ENCODE measurements at places on chromosomes 3 and 15. TPM values are rescaled to one million over a fixed set of nuclear protein-coding genes. Genes with fewer than 3 reads are reported as not detected.

The UCN2 gene
- not detected for total RNA-seq

The CFAP92 gene
- not detected for total RNA-seq

The CFAP100 gene
- not detected for total RNA-seq

The PAQR5 gene
- total RNA-seq, result 80.0 TPM

The IL16 gene
- total RNA-seq, result 17.0 TPM

The PDCD6IP gene
- 348 TPM for total RNA-seq

The C2CD4B gene
- 29.9 TPM for total RNA-seq

The CASR gene
- 1.4 TPM for total RNA-seq

The PTPN23 gene
- total RNA-seq, result 26.9 TPM

The ZWILCH gene
- 1.9 TPM for total RNA-seq

The SLC35G2 gene
- total RNA-seq, result 2.1 TPM

The MITF gene
- total RNA-seq, result 14.1 TPM

The CCDC39 gene
- not detected for total RNA-seq

The FOXB1 gene
- not detected for total RNA-seq

The LYZL4 gene
- not detected for total RNA-seq

The NOX5 gene
- total RNA-seq, result 0.27 TPM

The ERICH6 gene
- not detected for total RNA-seq

The LSMEM2 gene
- not detected for total RNA-seq

The KLHL40 gene
- not detected for total RNA-seq

The CFAP44 gene
- total RNA-seq, result 11.7 TPM

The RAB7A gene
- 121 TPM for total RNA-seq

The ZPLD1 gene
- not detected for total RNA-seq

The GOLGA8M gene
- not detected for total RNA-seq

The ISG20 gene
- total RNA-seq, result 38.2 TPM

The SI gene
- 1.6 TPM for total RNA-seq

The TRIM42 gene
- not detected for total RNA-seq

The GOLGA6D gene
- total RNA-seq, result not detected

The GRIP2 gene
- 0.27 TPM for total RNA-seq

The OSBPL10 gene
- 10.6 TPM for total RNA-seq

The DENND6A gene
- total RNA-seq, result 29.7 TPM

The HIGD2B gene
- total RNA-seq, result not detected

The RHCG gene
- not detected for total RNA-seq

The CHRD gene
- 7.0 TPM for total RNA-seq

The LMAN1L gene
- total RNA-seq, result not detected

The BFSP2 gene
- total RNA-seq, result not detected

The IQCB1 gene
- 21.4 TPM for total RNA-seq

Measured in transverse colon (tissue), 4 donors.